Stimulated activated memory B cell treated with anti-CD40 and anti-IgM and Interleukin-4, amounts not matched to agents 10 μg/mL and 1 μg/mL and 100 μg/mL, for 72 hours (primary cell): ENCODE measurements at places on chromosomes 7 and 10.

DNA sequence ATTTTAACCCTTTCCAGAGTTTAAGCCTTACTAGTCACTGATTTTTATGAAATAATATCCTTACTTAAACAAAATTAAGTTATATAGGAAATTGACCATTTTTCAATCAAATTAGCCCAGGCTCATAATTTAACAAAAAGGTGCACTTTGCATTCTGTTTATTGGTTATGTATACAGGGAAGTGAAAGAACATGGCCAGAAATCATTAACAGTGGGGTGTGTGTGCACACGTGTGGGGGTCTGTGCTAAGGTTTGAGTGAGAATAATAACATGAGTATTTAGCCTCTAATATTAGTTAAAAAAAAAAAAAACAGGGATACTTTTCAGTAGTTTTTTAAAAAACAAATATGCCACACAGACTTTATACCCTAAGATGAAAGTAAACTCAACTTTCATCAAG is 510.5 kb upstream of the PFKP start:
- no peak for ATAC-seq

- ATAC-seq = no peak
Observed at GRCh38 chr10:5645944-5646617, 20.3 kb downstream of the ASB13 start.

DNA sequence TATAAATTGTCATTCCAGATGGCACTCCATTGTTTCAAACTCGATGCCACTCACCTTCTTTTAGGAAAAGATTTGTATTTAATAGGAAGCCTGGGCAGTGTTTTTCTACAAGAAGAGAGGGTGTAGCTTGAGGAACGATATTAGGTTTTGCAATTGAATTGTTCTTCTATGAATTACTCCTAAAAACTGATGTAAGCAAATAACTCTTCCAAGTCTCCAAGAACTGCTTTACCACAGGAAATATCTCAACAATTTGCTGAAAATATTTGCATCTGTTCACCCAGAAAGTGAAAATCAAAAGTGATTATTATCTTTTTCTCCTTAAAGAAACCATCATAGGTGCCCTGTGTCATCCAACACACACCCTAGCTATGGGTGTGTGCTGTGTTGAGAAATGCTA is 261.3 kb upstream of the MEOX2 start:
- ATAC-seq = no peak

DNA sequence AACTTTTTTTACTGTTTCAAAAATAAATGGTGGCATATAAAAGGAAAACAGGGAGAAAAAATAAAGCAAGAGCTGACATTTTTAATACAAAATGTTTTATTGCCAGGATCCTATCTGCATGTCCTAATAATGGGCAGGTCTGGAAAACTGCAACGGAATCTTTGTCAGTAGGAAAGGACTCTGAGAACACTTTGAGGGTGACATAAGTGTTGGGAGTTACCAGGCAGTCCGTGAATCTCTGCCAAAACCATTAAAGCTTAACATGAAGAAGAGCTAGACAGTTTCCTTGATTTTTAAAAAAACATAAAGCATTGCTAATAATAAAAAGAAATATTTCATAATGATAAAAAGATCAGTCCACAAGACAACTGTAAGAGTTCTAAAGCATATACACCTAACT is 80.7 kb downstream of the AGMO start:
- ATAC-seq = no peak

GRCh38 chr10:124898471-124898870 is 43.5 kb upstream of the ZRANB1 start:
- ATAC-seq = no peak

GRCh38 chr7:76011442-76011861 is 17.1 kb upstream of the TMEM120A start:
- no peak for ATAC-seq

- no peak for ATAC-seq
Observed at GRCh38 chr7:50714857-50715256, 67.8 kb downstream of the GRB10 start.

DNA sequence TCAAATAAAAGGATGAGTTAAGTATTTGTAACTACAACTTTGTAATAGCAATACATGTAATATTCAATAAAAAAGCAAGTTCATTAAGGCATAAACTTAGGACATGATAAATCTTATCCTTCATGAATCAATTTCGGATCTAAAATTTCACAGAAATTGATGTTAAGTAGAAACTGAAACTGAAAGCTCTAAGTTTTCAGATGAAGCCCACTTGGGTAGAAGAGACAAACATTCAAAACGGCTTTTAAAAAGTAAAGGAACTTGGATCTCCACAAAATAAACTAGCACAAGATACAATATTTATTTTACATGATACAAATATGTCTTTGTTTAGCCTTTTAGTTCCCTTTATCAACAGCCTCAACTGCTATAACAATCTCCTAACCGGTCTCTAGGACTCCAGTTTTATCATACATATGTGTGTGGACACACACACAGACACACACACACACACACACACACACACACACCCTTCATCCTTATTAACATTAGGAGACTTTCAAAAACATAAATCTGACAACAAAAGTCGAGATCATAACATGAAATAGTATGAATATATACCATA is 83.7 kb downstream of the USP6NL start:
- ATAC-seq = no peak

GRCh38 chr7:35799846-35800717 is 775 bp upstream of the SEPTIN7 start:
- ATAC-seq = peak; percentile 82

GRCh38 chr10:79397575-79398303 is 47.7 kb downstream of the ZCCHC24 start:
- no peak for ATAC-seq

DNA sequence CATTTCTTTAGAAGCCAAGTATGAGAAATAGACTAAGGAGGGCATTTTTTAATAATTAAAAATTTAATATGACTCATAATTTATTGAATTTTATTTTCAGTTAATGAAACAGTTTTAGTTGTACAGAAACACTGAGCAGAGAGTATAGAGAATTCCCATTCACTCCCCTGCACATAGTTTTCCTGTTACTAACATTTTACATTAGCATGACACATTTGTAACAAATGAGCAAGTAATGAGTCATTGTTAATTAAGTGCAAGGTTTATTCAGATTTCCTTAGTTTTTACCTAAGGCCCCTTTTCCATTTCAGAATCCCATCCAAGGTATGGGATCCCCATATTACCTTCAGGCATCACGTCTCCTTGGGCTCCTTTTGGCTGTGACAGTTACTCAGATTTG is 271.5 kb upstream of the FZD8 start:
- no peak for ATAC-seq

DNA sequence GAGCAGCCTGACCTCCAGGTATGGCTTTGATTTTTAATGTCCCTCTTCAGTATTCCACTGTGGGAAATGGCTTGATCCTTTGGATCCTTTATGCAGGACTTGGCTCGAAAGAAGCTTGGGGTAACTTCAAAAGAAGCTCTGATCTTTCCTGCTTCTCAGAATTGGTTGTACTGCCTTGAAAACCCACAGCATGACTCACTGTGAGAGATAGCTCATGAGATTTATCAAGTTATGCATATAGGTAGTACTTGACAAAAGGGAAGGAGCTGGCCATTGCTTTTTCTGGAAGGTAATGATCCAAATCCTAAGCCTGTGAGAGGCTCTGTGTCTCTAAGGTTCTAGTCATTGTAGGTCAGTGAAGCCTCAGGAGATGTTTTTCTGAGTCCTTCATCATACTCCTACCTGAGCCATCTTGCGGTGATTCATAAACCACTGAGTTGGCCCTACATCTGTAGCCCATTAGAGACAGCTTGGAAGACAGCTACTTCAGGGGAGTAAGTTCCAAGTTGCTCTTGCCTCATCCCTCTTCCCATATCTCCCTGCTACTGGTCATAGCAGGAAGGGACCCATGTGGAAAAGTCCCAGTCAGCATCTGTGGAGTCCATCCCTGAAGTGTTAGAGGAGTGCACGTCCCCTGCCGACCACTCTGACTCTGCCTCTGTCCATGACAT is 36.7 kb upstream of the NFKB2 start:
- no peak for ATAC-seq

DNA sequence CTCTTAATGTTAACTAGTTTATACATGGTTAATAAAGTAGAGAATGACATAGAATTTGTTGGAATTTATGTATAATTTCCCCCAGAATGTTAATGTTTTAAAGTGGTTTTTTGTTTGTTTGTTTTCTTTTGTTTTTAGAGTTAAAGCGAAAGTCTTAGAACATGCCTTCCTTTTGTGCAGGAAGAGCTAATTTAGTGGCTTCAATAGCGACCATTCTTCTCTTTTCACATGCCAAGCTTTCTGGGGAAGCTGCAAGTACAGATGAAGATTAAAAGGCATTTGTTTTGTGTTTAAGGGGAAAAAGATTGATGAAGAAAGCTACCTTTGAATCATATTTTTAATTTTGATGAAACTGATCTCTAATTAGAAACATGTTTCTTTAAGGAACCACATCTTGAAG is 256.3 kb upstream of the CSTF2T start:
- ATAC-seq = no peak

- no peak for ATAC-seq
Observed at GRCh38 chr7:43666938-43667337, 62.4 kb downstream of the COA1 start.

DNA sequence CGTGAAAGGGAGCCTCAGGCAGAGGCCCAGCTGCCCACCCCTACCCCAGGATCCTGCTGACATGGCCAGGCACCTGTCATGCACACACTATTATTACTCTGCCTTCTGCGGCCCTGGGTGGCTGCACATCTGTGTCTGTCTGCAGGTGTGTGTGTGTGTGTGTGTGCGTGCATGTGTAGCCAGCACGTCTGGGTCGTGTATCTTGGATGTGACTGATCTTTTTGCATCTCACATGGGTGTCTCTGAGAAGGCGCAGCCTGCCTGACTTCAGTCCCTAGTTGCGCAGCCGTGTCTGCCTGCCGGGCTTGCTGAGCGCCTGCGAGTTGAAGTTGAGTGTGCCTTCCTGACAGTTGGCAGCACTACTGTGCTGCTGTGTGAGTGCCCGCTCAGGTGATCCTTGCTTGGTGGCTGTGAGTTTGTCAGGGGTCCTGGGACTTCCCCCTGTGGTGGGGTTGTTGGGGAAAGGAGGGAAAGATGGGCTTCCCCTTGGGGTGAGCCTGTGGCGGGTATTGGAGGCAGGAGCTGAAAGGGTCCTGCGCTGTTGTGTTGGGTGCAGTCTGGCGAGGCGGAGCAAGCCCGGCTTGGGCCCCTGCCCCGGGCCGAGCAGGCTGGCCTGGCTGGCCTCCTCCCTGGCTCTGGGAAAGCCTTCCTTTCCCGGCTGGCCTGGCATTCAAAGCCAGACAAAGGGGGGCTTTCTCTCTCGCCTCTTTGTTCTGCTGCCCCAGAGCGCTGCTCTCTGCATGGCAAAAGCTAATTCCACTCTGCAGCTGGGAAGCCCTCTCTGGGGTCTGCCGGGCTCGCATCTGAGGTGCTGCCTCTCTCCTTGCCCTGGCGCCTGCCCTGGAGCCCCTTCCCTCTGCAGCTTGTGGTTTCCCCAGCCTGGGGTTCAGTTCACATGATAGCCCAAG is 4.9 kb downstream of the TRIM8 start:
- ATAC-seq = no peak

DNA sequence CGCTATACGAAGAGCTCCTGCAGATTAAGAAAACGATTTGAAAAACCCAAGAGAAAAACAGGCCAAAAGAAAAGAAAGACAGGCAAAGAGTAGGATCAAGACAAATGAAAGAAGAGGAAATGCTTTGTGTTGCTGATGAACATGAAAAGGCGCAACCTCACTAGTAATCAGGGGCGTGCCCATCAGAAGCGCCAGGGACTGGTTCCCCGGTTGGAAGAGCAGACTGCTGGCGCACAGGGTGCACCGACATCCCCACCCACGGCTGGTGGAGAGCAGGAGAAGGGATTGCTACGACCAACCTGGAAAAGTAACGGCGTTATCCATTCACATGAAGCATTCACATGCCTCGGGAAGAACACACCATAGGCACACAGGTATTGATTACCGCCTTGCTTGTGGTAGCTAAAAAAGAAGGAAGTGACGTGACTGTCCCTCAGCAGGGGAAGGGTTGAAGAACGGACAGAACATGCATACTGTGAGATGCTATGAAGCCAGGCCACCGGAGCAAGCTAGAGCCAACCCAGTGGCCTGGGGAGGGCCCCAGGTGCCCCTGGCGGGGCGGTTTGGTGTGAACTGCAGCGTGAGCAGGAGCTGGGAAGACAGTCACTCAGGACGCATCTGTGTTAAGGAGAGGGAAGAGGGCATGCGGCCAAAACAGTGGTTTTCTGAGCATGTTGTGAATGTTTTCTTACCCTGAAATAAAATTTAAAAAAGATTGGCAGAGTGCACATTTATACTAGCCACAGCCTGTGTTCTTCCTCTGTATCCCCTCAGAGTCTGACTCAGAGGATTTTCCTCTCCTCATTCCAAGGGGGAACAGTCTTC is 18.3 kb downstream of the AGAP3 start:
- no peak for ATAC-seq

DNA sequence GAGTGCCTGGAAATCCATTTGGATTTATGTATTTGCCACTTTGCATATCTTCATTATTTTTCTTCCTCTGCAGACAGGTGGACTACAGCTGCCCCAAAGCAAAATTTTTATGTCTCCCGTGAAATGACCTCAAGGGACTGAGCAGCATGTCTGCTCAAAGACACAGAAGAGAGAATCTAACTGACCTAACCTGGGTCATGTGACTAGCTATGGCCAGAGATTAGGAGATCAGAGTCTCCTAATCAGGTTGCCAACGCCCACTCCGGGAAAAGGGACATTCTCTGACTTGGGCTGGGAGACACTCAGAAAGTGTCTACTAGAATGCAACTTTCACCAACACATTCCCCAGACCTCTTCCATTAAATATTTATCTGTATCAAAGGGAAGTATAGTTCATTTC is 2.5 kb upstream of the BAMBI start:
- no peak for ATAC-seq

GRCh38 chr10:79393924-79394610 is 46.8 kb downstream of the PPIF start:
- no peak for ATAC-seq

- no peak for ATAC-seq
Observed at GRCh38 chr7:70053421-70053820, 455.1 kb downstream of the AUTS2 start.

DNA sequence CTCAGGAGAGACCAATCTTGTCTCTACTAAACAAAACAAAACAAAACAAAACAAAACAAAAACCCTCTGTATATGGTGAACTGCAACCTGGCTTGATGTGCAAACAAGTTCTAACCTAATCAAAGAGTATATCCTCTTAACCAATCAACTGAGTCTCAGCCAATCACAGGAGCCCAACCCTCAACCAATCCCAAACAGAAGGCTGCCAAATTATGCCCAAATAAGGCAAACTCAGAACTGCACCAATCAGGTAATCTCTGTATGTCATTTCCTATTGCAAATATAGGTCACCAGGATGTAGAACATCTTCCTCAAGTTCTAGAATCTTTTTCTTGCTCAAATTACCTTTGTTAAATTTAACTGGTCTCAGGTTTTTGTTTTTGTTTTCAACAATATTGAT is 5.2 kb downstream of the FAM133B start:
- no peak for ATAC-seq
